ENCODE measurements at places on chromosomes 13 and 19. TPM values are rescaled to one million over a fixed set of nuclear protein-coding genes. Genes with fewer than 3 reads are reported as not detected.

DNA sequence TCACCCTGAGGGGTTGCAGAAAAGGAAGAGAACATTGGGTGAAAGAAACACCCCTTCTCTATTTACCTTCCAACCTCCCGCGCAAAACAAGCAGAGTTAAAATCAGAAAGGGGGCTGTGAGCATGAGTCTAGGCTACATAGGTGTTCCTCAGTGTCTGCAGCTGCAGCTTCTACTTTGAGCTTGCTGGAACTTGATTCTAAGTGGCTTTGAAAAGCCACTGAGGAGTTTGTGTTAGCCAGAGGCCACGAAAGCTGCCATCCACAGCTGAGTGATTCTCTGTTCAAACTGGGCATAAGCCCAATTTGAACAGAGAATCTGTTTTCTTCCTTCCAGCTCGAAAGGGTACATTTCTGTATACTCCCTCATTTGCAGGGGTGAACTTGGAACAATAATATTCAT lies 343.9 kb downstream of the PCDH9 start:
- H3K27me3 ChIP-seq: no peaks in the 10 kb centered on the region
- H3K36me3 ChIP-seq: no peaks in the 10 kb centered on the region
- no peak for DNase-seq

DNA sequence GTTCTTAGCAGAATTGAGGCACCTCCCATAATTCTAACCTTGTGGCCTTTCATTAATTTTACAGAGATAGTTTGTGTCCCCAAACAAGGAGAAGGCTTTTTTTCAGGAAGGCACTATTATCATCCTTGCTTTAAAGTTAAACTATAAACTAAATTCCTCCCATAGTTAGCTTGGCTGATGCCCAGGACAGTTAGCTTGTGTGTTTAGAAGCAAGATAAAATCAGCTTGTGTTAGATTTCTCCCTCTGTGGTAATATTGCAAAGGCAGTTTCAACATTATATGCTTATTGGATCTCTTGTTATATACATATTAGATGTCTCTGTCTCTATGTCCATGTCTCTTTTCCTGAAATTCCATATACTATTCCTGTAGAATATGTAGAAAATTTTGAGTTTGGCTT lies 342.7 kb downstream of the TBC1D4 start:
- H3K27ac ChIP-seq: no peak overlapping the region
- H3K36me3 ChIP-seq: no peaks in the 10 kb centered on the region
- H3K4me1 ChIP-seq: no peaks in the 10 kb centered on the region
- H3K4me3 ChIP-seq: no peak overlapping the region

GRCh38 chr13:76271728-76272232 lies 614.4 kb downstream of the KCTD12 start:
- no peaks in the 10 kb centered on the region for H3K27me3 ChIP-seq
- H3K4me3 ChIP-seq: no peak overlapping the region
- H3K4me1 ChIP-seq: no peaks in the 10 kb centered on the region
- no peaks in the 10 kb centered on the region for H3K36me3 ChIP-seq
- no peak for DNase-seq

GRCh38 chr19:43760941-43761340 lies 6.2 kb upstream of the SMG9 start:
- no peaks in the 10 kb centered on the region for H3K27me3 ChIP-seq
- DNase-seq: no peak
- no peak overlapping the region for H3K27ac ChIP-seq
- peaks cover 41% of the 10 kb centered on the region for H3K36me3 ChIP-seq

DNA sequence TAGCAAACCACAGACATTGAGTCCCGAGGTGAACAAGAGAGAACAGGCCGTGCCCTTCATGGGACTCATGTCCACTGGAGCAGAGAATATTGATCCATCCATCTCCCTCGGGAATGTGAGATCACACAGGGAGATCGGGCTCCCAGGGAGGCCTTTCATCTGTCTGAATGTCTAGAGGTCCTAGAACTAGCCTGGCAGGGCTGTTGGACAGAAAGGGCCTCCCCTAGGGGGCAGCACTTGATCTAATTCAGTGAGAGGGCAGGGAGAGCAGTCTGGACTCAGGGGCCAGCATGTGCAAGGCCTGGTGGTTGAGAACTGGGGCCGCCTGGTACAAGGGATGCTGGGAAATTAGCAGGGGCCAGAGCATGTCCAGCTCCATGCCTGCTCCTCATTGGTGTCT lies 4.3 kb downstream of the RUVBL2 start:
- no peaks in the 10 kb centered on the region for H3K27me3 ChIP-seq
- no peak overlapping the region for H3K27ac ChIP-seq
- peak; percentile 83 for DNase-seq
- peaks cover 28% of the 10 kb centered on the region for H3K4me1 ChIP-seq
- no peak overlapping the region for H3K4me3 ChIP-seq
- H3K36me3 ChIP-seq: peaks cover 30% of the 10 kb centered on the region

DNA sequence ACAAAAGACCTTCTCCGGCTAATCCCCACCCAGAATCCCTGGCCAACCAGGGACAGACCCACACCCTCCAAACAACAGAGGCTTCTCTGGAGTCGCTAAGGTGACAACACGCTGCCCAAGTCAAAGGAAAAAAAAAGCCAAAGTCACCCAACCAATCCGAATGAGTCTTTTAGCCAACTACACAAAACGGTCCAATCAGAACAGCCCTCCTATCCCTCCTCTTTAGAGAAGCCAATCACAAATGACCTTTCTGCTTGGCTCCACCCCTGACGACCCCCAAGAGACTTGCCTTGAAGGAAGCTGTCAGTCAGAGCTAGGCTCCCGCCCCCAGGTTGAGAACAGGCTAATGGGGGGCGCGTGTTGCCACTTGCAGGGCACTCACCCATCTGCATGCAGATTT lies 6.6 kb upstream of the FBXW9 start:
- H3K4me3 ChIP-seq: no peak overlapping the region
- peaks cover 2% of the 10 kb centered on the region for H3K4me1 ChIP-seq
- H3K27me3 ChIP-seq: no peaks in the 10 kb centered on the region
- peak; percentile 44 for DNase-seq
- H3K36me3 ChIP-seq: peaks cover 60% of the 10 kb centered on the region

- H3K36me3 ChIP-seq: no peaks in the 10 kb centered on the region
- no peaks in the 10 kb centered on the region for H3K4me1 ChIP-seq
- H3K27ac ChIP-seq: no peak overlapping the region
- H3K4me3 ChIP-seq: no peak overlapping the region
- DNase-seq: no peak
Measured at GRCh38 chr13:22800526-22801401, 380.0 kb upstream of the SGCG start.

Gene PROZ
- total RNA-seq: not detected

Gene NLRP4
- total RNA-seq: not detected
